Activated effector memory CD4-positive, alpha-beta T cell treated with Interleukin-2 at 50 U/mL for 16 hours (primary cell): ENCODE measurements at places on chromosomes 3 and 15.

- peak; percentile 24 for DNase-seq
Measured at GRCh38 chr3:151085227-151085888, at the start of gene MED12L. Gene MED12L, plus strand, starts transcription at chr3:151085664. Its CDS starts 1,263 bp downstream, at chr3:151086927.

- no peak for DNase-seq
Measured at GRCh38 chr15:43957724-43958123, 130.9 kb downstream of the WDR76 start.

GRCh38 chr3:143382816-143383215 lies 263.2 kb downstream of the CHST2 start:
- DNase-seq = no peak

GRCh38 chr3:115436767-115437301 lies 186.5 kb upstream of the GAP43 start:
- DNase-seq = no peak

DNA sequence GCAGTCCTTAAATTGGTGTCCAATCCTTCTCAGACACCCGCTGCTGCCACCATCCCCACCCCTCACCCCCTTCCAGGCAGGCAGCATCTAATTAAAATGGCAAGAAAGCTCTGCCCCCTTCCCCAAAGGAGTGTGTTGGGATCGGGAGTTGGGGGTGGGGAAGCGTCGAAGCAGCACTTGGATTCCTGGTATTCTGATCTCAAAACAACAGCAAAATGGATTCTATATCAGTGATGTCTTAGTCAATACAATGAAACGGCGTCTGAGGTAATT lies 1.4 kb downstream of the TNIK start:
- peak; percentile 4 for DNase-seq

- DNase-seq = no peak
Measured at GRCh38 chr15:51658664-51659063, 22.6 kb upstream of the SCG3 start.

DNA sequence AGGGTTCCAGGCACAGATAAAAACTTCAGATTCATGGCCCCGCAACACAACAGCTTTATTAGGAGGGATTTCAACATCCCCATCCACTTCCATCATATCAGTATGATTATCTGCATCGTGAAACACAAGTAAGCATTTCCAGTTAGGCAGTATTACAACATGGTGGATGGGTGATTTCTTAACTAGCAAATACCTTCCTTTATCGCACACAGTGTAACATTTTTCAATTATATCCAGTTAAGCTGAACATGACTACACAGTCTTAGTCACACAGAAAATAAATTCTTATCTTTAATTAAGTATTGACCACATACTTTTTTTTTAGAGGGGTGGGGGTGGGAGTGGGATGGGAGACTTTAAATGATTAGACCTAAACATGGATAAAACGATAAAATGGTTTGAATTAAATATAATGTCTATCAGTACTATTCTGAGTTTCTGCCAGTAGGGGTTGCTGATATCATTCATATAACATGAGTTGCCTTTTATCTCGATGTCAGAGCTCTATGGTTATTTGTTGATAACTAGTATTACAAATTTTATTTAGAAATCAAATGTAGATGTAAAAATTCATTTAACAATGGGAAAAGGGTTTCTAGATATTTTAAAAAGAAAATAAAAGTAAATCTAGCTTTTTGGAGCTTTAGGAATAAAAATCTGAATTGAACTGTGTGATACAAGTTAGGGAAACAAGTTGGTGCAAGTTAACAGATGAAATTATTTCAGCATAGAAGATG lies 146.6 kb downstream of the TBL1XR1 start:
- DNase-seq = no peak

- no peak for DNase-seq
Measured at GRCh38 chr3:13966302-13966701, 86.4 kb upstream of the WNT7A start.

GRCh38 chr15:23073890-23074646 lies 34.7 kb upstream of the TUBGCP5 start:
- DNase-seq = no peak

DNA sequence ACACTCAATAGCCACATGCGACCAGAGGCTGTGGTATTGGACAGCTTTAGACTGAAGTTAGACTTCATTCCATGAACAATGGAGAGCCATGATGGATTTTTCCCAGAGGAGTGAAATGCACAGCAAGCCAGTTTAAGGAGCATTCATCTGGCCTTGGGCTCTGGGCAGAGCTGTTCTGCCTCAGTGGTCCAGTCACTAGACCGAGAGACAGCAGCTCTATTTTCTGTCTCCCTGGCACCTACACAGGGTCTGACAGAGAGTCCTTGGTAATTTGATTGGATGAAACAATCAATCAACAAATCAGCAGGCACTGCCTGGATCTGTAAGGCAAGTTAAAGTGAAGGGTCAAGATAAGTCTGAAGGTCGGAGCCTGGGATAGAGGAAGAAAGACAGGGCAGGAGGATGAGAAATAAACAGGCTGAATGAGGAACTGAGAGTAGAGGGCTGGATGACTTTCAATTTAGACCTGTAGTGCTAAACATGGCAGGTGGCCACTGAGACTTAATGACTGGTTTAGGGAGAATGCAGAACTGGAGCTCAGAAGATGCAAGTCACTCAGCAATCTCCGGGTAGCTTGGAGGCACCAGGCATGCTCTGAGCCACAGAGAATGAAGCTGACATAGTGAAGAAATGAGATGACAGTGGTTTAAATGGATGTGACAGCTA lies 98.5 kb upstream of the SLC25A36 start:
- no peak for DNase-seq

GRCh38 chr15:27595211-27595610 lies 503.9 kb downstream of the OCA2 start:
- DNase-seq = no peak

- DNase-seq = no peak
Measured at GRCh38 chr3:171584100-171584499, 123.9 kb upstream of the TNIK start.

- DNase-seq = peak; percentile 19
Measured at GRCh38 chr3:124995460-124995994, 60.3 kb downstream of the HEG1 start.

DNA sequence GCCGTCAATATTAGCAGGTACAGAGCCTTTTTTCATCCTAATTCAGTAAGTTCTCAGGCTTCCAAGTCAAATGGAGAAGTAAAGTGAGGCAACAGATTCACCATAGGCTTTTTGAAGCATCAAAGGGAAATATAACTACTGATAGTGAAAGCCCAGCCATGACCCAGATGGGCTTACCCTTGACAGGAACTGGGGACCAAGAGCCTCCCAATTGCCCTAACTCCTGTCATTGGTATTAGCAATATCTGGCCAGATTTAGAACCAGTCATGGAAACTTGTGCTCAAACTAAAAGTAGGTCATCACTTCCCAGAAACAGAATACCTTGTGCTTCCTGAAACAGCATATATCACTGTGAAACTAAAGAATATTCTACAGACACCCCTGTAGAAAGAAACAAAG lies 33.0 kb downstream of the NME9 start:
- no peak for DNase-seq

DNA sequence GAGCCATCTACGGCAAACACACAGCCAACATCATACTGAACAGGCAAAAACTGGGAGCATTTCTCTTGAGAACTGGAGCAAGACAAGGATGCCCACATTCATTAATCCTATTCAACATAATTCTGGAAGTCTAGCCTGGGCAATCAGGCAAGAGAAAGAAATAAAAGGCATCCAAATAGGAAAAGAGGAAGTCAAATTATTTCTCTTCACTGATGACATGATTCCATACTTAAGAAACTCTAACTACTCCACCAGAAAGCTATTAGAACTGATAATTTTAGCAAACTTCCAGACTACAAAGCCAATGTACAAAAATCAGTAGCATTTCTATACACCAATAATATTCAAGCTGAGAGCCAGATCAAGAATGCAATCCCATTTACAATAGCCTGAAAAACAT lies 17.3 kb upstream of the ENTPD3 start:
- DNase-seq = no peak

DNA sequence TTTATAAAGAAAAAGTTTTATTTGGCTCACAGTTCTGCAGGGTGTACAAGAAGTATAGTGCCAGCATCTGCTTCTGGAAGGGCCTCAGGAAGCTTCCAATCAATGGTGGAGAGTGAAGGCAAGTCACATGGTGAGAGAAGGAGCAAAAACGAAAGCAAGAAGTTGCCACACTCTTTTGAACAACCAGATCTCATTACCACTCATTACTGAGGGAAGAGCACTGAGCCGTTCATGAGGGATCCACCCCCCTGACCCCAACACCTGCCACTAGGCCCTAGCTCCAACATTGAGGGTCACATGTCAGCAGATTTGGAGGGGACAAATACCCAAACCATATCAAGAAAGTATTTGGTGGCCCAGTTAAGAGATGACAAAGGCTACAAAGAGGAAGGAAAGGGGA lies 239.3 kb upstream of the UBE2E1 start:
- DNase-seq = no peak

DNA sequence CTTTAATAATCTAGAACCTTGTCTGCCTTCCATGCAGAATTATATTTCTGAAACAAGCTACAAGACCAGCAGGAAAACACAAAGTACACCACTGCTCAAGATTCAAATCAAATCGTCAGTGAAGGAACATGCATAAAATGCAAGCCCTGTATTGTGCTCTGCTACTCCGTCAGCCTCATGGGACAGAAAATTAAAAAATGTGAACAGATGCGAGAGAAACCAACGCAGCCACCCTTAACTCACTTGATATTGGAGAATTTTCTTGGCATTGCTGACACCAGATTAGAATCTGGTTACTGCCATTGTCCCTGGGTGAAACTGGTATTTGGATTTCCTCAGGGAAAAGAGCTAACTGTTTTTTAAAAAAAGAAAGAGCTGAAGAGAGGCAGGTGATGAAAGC lies 23.6 kb downstream of the ANXA2 start:
- DNase-seq = no peak

GRCh38 chr3:117837391-117837790 lies 1127.8 kb downstream of the TUSC7 start:
- no peak for DNase-seq

DNA sequence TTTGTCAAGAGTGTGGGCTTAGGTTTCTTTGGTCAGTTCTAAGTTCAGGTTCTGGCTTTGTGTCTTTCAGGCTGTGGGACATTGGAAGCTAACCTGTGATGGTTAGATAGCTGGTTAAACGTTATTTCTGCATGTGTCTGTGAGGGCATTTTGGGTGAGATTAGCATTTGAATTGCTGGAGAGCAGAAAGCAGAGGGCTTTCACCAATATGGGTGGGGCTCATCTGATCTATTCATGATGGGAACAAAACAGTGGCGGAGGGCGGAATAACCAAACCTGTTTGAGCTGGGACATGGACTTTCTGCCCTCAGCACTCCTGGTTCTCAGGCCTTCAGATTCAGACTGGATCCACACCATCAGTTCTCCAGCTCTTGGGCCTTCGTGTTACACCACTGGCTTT lies 195.4 kb downstream of the KLF13 start:
- DNase-seq = no peak

DNA sequence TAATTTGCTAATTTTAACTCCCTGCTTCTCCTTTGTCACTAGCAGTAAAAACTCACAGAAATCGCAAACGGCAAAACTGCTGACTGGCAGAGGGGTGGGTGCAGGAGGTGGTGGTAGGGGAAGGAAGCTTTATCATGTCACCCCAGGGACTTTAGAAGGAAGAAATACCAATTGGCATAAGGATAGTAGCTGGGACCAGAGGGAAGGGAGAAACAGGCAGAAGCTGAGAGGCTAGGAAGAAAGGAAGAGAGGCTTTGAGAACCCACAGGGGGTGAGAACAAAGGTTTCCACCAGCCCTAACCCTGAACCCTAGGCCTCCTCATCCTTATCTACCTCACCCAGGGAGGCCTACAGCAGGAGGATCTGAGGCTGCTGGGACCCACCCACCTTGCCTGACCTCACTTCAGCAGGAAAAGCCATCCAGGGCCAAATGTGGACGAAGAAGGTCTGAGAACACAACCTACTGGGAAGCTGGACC lies 10.7 kb downstream of the ITGB5 start:
- no peak for DNase-seq

DNA sequence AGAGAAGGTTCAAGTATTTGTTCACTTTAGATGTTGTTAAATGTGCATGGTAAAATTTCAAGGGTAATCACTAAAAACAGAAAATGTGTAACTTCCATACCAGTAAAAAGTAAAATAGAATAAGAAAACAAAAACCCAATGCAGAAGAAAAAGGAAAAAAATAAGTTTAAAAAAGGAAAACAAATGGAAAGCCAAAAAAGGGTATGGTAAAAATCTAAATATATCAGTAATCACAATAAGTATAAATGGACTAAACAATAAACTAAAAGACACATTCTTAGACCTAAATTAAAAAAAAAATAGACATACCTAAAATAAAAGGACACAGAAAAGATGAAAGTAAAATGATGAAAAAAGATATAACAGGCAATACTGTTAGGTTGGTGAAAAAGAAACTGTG lies 9.5 kb upstream of the CLN6 start:
- no peak for DNase-seq

- no peak for DNase-seq
Measured at GRCh38 chr3:72523429-72524151, 324.7 kb downstream of the SHQ1 start.

DNA sequence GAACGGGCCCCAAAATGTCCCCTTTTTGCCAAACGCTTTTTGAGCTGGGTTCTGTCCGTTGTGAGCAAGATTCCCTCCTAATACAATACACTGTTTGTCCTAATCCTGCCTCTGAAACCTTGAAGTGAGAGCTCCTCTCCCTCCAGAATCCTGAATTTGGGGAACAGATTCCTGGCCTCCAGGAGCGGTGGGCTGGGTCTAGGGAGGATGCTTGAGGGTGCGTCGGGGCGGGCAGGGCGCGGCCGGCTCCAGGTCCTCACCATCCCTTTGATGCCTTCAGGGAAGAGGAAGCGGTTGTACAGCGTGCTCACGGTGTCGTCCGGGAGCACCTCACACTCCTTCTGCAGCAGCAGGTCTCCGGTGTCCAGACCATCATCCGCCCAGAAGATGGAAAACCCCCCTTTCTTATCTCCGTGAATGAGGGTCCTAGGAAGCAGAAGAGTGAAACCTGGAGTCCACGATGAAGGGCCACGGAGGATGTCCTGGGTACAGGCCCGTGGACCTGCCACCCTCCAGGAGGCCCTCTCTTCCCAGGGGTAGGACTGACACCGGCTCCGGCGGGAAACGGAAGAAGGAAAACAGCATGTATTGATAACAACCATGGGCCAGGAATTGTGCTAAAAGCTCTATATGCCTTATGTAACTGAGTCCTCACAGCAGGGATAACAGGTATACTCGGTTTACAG lies 23.2 kb downstream of the ALDH1L1 start:
- no peak for DNase-seq

- DNase-seq = no peak
Measured at GRCh38 chr15:45262906-45263461, 10.9 kb downstream of the SLC28A2 start.

GRCh38 chr3:30300809-30301208 lies 305.6 kb upstream of the TGFBR2 start:
- DNase-seq = no peak

DNA sequence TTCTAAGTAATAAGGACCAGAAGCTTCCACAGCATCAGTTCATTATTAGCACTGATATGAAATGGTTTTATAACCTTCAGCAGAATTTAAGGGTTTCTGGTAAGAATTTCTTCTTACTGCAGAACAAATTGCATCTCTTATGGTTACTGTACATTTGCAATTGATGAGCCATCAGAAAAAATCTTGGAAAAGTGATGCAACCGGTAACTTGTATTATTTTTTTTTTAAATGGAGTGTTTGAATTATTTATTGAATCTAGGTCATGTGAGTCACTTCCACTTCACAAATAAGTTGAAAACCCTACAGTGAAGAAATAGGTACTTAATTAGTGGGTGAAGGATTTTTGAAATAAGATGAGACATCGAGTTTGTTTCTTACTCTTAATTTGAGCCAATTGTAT lies 786.0 kb downstream of the TUSC7 start:
- no peak for DNase-seq

GRCh38 chr15:60254416-60254815 lies 143.4 kb downstream of the ANXA2 start:
- DNase-seq = no peak

- no peak for DNase-seq
Measured at GRCh38 chr3:125187599-125187910, 25.0 kb downstream of the SLC12A8 start.
